ENCODE measurements at places on chromosomes 4 and X.

DNA sequence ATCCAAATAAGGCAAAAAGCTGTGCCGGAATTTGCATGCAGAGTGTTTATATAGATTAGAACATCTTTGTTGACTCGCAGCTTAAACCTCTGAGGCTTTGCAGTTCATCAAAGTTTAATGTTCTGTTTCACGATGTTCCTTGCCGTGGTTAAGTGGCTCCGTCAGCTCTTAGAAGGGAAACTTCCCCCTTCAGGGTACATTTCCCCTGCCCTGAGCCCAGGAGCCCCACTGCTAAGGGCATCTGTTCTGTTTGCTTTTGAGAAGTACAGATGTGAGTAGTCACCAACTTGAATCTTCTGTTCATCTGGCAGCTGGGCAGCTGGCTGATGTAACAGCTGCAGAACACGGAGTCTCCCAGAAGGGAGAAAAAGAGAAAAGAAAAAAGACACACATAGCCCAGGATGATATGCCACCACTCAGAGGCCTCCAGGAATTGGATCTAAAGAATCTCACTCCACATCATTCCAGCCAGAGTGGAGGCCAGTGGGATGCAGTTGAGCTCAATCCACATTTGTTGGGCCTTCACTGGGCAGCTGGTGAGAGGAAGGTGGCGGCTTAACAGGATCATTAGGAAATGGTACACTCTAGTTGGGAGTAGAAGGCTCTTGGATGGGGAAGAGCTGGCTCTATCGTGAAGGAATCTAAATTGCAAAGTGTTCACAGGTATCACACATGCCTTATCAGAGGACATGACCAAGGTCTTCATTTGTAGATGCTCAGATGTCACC lies 178.7 kb upstream of the RBPJ start:
- DNase-seq: peak; percentile 25

- DNase-seq: no peak
These were observed 30.8 kb downstream of the NR0B1 start for GRCh38 chrX:30278365-30278764.

GRCh38 chrX:38817004-38817703 lies 15.9 kb downstream of the MID1IP1 start:
- no peak for DNase-seq

GRCh38 chrX:46545111-46546005 lies at the start of gene ZNF674:
ZNF674 (minus strand) TSS chrX:46545421; CDS start chrX:46542087, 3,334 bp downstream.
- peak; percentile 94 for DNase-seq

GRCh38 chr4:137361756-137362470 lies 170.4 kb downstream of the PCDH18 start:
- DNase-seq: no peak

DNA sequence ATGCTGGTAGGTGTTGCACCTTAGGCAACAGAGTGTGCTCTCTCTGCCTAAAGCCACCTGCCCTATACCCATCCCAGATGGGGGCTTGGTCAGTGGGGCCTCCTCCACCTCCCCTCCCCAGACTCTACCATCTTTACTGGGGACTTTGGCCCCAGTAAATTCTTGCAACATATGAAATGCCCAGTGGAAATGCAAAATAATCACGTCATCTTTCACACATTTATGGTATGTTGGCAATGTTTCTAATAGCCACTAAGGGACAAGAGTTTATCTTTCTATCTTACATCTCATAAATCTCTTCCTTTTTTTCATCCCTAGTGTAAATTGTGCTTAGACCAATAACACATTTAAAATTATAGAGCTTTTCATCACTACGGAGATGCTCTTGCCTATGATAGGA lies 103.0 kb upstream of the MAML3 start:
- no peak for DNase-seq

DNA sequence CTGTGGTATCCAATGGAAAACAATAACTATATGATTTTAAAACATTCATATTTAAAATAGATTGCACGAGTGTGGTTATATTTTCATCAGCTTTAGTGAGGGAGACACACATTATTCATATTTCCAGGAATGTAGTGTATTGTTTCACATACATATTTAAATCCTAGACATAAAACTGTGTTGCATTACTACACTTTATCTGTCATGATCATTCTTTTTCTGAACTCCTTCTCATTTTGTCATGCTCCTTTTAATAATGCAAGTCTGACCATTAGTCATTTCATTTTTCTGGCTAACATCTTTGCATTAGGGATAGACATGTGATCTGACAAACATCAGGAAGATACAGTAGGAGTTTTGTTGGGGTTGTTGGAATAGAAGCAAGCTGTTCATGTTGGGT lies 1382.7 kb downstream of the PCDH7 start:
- no peak for DNase-seq

- no peak for DNase-seq
These were observed 87.3 kb downstream of the GPR143 start for GRCh38 chrX:9678215-9678965.

- DNase-seq: no peak
These were observed 43.0 kb downstream of the BCOR start for GRCh38 chrX:40054793-40055192.

- peak; percentile 87 for DNase-seq
These were observed at the start of gene SASH3 for GRCh38 chrX:129779747-129780146. SASH3 (plus strand) TSS chrX:129779949; CDS start chrX:129780098, 149 bp downstream.

DNA sequence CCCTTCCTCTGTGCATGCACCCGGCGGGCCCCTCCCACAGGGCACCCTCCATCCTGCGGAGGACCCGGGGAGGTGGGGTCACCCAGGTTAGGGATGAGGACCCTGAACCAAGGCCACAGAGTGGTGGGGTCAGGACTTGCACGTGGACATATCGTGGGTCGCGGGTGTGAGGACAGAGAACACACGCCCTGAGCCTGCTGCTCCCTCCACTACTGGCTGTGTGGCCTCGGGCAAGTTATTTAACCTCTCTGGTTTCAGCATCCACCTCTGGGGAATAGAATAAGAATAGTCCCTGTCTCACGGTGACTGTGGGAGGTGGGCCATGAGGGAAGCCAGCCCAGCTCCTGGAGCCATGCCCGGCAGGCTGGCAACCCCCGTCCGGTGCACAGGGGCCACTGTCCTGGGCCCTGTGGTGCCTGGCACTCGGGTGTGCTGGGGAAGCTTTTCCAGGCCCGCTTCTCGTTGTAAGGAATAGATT lies 5.1 kb downstream of the PSAPL1 start:
- DNase-seq: peak; percentile 5

DNA sequence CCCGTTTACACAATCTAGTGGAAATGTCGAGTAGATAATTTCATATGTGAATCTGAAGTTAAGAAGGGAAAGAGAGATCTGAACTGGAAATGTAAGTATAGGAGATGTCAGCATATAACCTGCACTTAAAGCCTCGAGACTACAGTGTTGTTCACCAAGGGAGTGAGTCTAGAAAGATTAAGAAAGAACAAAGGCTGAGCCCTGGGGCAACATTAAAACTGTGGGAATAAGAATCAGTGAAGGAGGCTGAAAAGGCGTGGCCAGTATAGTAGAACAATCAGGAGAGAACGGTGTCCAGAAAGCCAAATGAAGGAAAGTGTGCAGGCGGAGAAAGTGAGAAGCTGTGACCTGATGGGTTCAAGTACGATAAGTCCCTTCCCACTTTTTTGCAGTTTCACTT lies 118.8 kb upstream of the TENM3 start:
- DNase-seq: no peak

DNA sequence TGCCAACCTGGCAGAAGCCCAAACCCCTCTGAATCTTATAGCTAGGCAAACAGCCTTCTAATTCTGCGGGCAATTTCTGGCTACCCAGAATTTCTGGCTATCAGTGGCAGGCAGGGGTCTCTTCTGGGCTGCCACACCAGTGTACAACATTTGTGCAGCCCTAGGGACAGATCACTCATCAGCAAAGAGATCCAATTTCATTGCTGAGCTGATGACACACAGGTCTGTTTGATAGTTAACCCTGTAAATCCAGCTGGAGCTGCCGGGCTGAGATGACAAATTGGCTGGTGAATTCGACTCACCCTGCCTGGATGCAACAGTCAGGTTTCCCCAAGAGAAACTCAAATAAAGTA lies 2.4 kb downstream of the MID1 start:
- DNase-seq: no peak

- no peak for DNase-seq
These were observed 144.2 kb downstream of the AASDH start for GRCh38 chr4:56243107-56243506.

- DNase-seq: no peak
These were observed 11.4 kb upstream of the KLHL5 start for GRCh38 chr4:39050590-39050989.

GRCh38 chrX:75155447-75155826 lies 646 bp downstream of the ABCB7 start:
- no peak for DNase-seq

DNA sequence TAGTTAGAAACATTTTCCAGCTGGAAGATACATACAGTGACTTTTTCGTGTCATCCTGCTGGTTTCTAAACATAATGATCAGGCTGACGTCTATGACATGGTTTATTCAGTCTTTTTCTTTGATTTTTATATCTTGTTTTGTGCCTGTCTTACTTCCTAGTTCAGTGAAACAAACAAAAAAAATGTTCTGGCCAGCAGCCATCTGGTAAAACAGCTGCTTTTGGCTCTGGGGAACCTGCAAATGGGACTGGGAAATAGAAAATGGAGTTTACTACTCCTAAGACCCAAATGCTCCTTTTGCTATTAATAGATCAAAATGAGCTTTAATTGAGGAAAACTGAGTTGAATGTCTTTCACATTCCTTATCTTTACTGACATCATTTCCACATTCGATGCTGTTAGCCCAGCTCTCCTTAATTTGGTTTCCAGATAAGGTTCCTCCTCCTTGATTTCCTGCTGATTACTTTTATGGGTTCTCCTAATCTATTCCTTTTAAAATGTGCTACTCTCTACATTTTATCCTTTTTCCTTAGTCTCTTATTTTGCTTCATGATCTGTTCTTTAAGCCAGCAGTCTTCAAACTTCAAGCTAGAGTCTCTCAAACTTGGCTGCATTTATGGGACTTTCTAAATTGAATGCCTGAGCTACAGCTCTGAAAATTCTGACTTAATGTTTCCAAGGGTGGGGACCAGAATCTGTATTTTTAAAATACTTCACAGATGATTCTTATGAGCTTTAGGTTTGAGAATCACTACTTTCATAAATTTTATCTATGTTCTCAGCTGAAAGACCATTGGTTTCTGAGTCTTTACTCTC lies 499.5 kb downstream of the ANKRD50 start:
- DNase-seq: no peak

- no peak for DNase-seq
These were observed 977.1 kb upstream of the PRKX start for GRCh38 chrX:4690521-4690920.

DNA sequence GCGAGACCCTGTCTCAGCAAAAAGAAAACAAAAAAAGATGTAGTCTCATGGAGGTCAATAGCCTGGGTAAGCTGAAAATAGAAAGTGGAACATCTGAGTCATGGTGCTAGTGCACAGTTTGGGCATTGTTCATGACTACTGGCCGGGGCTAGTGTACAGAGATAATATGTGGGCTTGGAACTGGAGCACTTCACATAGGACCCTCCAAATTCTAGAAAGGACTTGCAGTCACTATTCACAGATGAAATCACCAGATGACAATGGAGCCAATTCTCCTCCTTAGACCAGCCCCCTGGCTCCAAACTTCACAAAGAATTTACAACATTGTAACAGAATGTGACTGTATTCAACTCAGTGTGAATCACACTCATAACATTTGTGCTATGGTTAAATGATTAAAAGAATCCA lies 367.8 kb upstream of the SLC7A11 start:
- DNase-seq: no peak

GRCh38 chrX:130120746-130121504 lies 10.6 kb upstream of the ELF4 start:
- peak; percentile 70 for DNase-seq

DNA sequence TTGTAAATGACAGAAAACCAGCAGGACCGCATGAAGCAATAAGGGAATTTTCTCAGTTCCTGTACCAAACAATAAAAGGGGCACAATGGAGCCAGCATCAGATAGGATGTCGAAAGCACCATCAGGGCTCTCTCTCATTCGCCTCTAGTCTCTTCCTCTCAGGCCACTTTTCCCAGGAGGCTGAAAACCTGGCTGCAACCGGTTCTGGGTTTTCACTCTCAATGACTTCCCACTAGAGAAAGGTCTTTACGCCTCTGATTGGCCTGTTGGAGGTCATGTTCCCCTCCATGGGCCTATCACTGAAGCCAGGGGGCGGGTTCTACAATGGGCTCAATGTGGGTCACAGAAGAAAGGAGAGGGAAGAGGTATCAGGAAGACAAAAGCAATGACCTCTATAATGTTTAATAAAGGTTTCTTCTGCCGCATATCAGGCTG lies 29.3 kb downstream of the ZNF827 start:
- DNase-seq: no peak

DNA sequence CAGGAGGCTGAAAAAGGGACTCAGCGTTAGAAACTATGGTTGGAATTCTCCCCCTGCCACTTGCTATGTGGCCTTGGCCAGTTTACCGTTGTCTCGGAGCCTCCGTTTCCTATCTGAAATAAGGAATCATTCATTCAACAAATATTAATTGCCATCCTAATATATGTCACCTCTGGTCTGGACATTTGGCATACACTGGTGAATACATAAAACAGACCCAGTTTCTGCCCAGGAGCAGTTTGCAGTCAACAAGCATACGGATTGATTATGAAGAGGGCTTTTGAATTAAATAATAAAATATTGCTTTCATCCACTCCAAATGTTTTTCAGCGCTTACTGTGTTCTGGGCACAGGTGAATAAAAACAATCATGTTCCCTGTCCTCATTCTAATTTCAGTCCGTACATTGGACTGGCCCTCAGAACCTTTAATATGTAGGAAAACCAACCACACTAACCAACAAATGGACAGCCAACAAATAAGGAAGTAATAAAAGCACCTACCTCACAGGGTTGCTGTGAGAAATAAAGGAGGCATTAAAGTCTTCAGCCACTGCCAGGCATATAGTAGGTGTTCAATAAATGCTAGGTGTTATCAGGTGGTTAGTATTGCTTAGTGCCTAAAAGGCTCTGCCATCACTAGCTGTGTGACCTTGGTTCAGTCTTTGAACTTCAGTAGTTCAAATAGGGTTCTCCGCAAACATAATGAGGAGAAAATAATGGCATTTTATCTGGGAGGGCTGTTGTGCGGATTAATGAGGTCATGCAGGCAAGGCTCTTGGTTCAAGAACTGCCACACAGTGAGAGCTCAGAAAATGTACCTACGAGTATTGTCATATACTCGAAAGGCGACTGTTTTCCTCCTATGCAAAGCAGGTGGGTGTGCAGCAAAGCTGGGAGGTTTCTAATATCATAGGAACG lies 7.3 kb upstream of the GSX2 start:
- DNase-seq: no peak

DNA sequence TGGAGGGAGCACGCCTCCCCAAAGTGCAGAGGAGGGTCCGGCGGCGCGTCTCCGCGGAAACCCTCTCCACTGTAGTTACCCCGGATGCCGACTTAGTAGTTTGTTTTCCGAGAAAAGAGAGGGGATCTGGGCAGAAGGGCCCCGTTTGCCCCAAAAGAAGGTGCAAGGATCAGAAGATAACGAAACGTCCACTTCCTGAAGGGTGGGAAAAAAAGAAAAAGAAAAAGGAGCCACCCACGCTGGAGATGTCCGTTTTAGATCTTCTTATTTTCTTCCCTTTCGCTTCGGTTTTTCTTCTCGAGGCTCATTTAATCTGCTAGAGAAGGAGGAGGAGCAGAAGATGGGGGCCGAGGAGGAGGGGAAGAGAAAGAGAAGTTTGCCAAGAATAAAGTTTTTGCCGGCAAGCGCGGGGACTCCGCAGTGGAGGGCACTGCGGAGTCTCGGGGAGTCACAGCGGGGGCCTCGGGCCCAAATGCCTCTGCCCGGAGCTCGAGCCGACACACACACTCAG lies 517 bp downstream of the LEF1 start:
- peak; percentile 38 for DNase-seq

Data from CD4-positive, alpha-beta T cell treated with Interleukin-4 for 1 hour (primary cell).